ENCODE measurements at places on chromosomes 5 and 9.
A peak's percentile ranks its signal among the peaks of the same experiment; 100 is the strongest.

- DNase-seq = no peak
These were observed 99.9 kb downstream of the RFK start for GRCh38 chr9:76294301-76294700.

DNA sequence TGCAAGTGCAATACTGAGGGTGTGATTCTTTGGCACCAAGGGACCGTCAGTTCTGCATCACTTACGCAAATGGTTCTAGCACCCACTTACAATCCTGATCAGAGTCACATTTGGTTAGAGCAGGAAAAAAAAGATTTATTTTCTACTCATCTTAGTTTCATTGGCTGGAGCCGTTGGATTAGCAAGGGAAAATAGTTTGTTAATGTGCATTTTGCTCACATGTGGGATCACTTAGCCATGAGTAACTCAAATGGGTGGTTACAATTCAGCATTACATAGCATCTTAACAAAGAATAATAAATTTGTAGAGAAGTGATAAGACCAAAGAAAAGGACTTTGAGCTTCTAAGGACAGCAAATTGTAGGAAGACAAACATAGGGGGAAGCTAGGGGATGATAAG lies 216.9 kb downstream of the AUH start:
- no peak for DNase-seq

DNA sequence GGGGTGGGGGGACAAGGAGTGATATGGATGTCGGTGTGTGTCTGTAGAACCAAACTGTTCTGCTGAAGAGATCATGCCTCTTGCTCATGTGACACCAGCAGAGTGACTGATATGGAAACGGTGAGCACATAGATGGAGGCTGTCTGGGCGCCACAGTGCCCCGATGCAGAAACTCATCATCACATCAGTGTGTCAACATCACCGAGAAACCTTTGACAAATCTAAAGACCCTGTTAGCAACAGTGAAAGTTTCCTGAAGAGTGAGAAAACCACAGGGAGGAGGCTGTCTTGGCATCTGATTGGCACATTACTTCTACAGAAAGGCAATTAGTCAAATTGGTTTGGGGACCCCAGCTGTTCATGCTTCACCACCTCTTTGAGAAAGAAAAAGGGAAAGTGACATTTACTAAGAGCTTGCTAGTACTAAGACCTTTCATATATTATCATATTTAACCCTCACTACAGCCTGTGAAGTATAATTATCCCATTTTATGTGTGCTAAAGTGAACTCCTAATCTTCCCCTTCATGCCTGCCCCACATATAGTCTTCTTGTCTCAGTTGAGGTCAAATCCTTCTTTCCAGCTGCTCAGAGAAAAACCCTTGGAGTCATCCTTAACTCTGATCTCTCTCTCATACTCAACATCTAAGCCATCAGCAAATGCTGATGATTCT lies 25.6 kb downstream of the CSF2 start:
- peak; percentile 47 for DNase-seq

DNA sequence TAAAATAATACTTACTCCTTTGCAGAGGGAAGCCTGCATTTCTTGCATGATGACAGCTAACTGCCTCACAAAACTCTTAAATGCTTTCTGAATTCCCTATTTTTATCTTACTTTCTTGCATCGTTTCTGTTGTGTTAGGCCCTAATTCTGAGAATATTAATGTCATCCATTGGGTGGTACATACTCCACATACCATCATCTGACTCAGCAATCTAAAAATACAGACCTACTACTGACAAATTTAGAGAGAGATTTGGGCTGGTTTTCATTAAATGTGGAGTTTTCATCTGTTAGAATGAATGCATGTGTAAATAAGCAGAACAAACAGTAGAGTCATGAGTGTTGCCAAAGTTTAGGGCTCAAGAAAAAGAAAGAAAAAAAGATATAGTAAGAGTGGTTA lies 26.5 kb upstream of the KCNN2 start:
- no peak for DNase-seq

GRCh38 chr5:132183723-132184122 lies 43.9 kb downstream of the P4HA2 start:
- DNase-seq = no peak

- DNase-seq = no peak
These were observed 1.2 kb upstream of the RFK start for GRCh38 chr9:76395381-76395780.
